Suprapubic skin (tissue), 4 donors: ENCODE measurements at places on chromosomes 1 and 21.
A peak's percentile ranks its signal among the peaks of the same experiment; 100 is the strongest.

DNA sequence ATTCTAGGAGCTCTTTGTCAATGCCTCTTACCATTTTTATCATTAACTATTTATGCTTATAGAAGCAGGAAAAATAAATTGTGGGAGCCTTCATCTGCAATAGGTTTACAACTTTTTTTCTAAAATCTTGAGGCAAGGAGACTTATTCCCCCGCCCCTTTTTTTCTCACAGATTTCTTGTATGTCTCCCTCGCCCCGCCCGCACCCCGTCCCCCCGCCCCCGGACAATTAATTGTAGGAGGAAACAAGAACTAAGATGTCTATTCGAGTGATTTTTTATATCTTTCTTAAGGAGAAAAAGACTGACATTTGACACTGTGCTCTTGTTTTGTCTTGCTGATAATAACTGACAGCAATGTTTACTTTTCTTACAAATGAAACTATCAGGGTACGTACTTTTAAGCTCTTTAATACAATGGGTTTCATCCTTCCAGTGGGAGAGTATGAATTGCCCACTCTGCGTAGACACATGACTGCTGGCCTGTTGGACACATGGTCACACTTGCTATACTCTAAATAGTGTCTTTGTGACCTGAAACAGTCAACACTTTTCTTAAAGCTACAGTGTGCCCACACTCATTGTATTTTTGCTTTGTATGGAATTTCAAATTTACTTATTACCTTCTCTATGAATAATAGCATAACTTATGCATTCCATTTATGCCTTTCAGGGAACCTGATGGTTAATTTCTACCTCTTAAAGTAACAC, 1.5 kb upstream of the IVNS1ABP start:
- DNase-seq, result no peak

GRCh38 chr1:45679123-45679522, 7.2 kb downstream of the GPBP1L1 start:
- no peak for DNase-seq

GRCh38 chr1:204826970-204827369, 43.7 kb upstream of the NFASC start:
- no peak for DNase-seq

DNA sequence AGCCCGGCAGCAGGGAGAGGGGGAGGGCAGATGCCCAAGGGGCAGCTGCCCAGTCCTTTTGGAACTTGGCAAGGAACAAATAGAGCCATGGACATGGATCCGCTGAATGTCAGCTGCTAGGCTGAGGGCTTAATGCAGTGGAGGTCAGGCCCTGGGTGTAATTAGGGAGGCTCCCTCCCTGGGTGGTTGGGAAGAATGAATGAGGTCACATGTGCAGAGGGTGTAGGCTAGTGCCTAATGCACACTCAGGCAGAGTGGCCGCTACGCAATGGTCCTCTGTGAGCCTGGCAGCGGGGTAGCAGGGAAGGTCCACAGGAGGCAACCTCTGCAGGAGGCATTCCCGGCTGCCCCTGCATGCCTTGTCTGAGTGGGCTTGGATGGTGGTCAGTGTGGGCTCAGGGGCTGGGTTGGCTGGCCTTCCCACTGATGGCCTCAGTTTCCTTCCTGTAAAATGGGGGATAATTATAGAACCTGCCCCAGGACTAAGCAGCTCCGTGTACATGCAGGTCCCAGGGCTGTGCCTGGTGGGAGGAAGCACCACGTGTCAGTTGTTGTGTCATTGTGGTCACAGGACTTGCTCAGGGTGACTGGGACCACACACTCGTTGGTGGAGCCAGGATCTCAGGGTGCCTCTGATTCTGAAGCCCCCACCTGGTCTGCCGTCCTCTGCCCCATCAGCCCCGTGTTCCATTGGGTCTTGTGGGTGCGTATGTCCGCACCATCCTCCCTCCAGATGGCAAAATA, 81.6 kb upstream of the ACTL8 start:
- DNase-seq, result no peak

GRCh38 chr1:183139281-183139942, 46.7 kb upstream of the LAMC2 start:
- no peak for DNase-seq

GRCh38 chr21:41363370-41364270, 1.8 kb downstream of the MX2 start:
- DNase-seq, result no peak

- no peak for DNase-seq
Measured at GRCh38 chr1:224781800-224782199, 147.7 kb upstream of the DNAH14 start.

DNA sequence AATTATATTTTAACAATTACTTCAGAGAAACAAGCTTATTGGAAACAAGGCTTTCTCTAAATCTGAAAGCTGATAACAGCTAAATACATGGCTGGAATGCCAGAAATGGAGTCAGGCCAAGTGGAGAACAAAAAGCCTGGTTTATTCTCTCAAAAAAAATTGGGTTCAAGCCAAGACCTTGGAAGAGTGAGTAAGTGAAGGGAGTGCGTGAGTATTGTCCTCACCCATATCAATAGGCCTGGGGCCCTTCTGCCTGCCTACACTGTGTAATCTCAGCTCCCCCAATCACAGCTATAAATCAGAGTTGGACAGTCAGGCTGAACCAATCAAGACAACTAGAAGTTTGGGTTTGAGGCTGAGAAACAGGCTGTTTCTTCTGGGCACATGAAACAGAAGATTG, 7.4 kb downstream of the KYAT3 start:
- no peak for DNase-seq

- no peak for DNase-seq
Measured at GRCh38 chr1:13762642-13763041, 62.7 kb downstream of the PRDM2 start.

- no peak for DNase-seq
Measured at GRCh38 chr1:154553056-154554030, 5.1 kb downstream of the UBE2Q1 start.

GRCh38 chr1:150141452-150141851, 8.3 kb upstream of the PLEKHO1 start:
- no peak for DNase-seq

GRCh38 chr1:180631194-180631765, 542 bp upstream of the XPR1 start:
- no peak for DNase-seq

GRCh38 chr1:82844447-82844846, 1043.7 kb downstream of the ADGRL2 start:
- no peak for DNase-seq

- no peak for DNase-seq
Measured at GRCh38 chr1:31084782-31085569, 19.5 kb upstream of the PUM1 start.

DNA sequence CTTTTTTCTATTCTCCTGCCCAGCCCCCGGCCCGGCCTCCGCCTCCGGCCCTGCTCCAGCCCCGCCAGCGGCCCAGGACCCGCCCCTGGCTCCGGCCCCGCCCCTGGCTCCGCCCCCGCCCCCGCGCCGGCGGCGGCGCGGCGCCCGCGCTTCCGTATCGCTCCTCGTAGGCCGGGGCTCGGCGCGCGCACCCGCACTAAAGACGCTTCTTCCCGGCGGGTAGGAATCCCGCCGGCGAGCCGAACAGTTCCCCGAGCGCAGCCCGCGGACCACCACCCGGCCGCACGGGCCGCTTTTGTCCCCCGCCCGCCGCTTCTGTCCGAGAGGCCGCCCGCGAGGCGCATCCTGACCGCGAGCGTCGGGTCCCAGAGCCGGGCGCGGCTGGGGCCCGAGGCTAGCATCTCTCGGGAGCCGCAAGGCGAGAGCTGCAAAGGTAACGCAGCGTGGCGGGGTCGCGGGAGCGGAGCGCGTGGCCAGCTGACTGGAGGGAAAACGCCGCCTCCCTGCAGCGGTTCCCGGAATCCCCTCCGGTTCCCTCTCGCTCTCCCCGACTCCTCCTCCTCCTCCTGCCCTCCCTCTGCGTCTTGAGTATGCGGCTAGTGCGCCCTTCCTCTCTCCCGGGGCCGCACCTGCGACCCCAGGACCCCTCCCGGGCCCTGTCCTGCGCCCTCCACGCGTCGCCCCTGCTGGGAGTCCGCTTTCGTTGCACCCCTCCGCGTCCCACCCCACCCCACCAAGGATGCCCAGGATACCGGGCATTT, at the start of gene IFNAR2:
Gene IFNAR2 (plus strand): TSS at position 155 of the 761 bp plus-strand sequence. CDS start 11,985 bp downstream, outside the sequence.
- DNase-seq, result peak; percentile 75

GRCh38 chr1:241181471-241181870, 175.5 kb downstream of the RGS7 start:
- DNase-seq, result no peak

- DNase-seq, result no peak
Measured at GRCh38 chr1:16440131-16440469, 424 bp upstream of the NECAP2 start.

- no peak for DNase-seq
Measured at GRCh38 chr1:20729155-20729931, 3.2 kb downstream of the SH2D5 start.

GRCh38 chr21:15367061-15367626, 302.3 kb upstream of the NRIP1 start:
- DNase-seq, result no peak

DNA sequence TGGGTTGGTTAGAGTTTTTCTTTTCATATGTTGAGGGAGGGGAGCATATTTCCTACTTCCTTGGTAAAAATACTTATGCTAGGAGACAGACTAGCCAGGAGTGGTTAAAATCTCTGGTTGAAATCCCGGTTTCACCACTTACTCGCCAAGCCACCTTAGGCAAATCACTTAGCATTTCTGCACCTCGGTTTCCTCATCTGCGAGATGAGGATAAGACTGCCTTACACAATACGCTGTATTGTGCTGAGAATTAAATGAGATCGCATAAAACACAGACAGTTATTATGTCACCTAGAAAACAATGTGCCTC, 1.4 kb downstream of the IFFO2 start:
- DNase-seq, result no peak

GRCh38 chr1:116514708-116515525, 55.9 kb downstream of the CD58 start:
- no peak for DNase-seq

GRCh38 chr1:244112636-244113035, 61.6 kb downstream of the ZBTB18 start:
- DNase-seq, result no peak

DNA sequence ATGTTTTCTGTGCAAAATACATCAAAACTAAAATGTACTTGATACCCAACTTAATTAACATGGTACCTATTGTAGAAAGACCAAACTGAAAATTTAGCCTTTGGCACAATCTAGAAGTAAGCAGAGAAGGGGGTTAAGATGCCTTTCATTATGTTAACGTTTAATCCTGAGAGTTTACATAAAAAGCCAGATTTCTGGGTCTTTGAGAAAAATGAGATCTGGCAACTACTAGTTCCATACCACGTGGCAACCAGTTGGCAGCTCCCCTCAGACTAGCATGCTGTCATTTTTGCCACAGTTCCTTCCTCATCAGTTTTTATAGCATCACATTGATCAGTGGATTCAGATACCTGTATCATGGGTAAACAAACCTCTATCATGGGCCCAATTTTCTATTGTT, 1.5 kb downstream of the RO60 start:
- no peak for DNase-seq

DNA sequence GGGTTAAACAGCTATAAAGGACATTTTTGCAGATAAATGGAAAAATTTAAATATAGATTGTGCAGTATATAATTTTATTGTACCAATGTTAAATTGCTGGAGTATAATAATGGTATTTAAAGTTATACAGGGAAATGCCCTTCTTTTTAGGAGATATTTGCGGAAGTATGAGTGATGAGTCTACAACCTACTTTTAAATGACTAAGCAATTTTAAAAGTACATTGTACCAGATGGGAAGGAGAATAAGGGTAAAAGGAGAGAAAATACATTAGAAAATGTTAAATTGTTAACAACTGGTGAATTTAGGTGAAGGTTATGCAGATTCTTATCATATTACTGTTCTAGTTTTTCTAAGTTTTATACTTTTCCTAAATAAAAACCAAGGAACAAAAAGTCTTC, 91.8 kb downstream of the ZZZ3 start:
- no peak for DNase-seq

DNA sequence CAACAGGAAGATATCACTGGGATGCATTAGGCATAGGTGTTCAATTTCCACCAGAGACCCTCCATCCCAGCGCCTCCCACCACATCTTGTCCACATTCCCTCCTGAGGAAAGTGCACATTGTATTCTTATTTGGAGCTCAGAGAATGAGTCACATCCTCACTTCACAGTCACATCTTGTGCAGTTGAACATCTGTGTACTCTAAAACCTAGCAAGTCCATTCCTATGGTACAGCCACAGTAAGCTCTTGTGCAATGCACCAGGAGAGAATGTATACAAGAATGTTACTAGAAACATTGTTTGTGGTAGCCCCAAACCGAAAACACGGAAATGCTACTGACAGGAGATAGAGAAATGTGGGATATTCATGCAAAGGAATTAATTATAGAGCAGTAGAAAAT, 1.6 kb upstream of the KDF1 start:
- DNase-seq, result no peak

DNA sequence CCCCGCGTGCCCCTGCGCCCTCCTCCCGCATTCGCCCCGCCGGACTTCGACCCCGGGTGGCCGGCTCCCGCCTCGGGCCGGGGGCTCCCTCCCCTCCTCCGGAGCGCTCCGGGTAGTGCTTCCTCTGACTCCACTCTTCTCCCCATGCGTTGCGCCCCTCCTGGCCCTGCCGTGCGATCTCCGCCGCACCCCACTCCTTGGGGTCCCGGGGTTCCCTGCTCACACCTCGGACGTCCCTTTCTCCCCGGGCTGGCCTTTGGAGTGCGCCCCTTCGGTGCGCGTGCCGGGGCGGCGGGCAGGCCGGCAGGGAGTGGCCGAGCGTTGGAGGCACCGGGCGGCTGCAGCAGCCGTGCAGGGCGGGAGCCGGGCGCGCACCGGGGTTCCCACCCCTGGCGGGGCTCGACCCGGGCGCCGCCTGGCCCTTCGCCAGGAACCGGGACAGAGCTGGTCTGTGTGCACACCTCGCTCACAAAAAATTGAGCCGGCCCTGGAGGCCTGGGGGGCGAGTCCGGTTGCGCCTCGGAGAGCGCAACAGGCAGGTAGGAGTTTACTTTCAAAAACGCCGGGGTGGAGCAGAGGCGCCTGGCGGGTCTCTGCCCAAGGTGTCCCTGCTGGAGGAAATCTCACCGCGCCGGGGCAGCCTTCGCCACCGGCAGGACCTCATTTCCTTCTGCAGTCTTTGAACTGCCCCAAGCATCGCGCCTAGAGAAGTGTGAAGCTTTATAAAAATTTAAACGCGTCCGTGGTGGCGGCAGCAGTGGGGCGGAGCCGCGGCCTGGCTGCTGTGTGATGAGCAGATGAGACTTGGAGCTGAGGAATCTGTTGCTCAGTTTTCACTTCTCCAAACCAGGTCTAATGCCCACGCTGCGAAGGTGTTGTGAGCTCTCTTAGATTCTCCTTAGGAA, 650 bp downstream of the VANGL1 start:
- no peak for DNase-seq

GRCh38 chr1:27496604-27497155, 6.7 kb upstream of the WASF2 start:
- DNase-seq, result peak; percentile 61

GRCh38 chr21:29610779-29611360, 312.1 kb downstream of the BACH1 start:
- DNase-seq, result no peak

GRCh38 chr1:90295534-90295933, 300.6 kb downstream of the ZNF326 start:
- DNase-seq, result no peak

DNA sequence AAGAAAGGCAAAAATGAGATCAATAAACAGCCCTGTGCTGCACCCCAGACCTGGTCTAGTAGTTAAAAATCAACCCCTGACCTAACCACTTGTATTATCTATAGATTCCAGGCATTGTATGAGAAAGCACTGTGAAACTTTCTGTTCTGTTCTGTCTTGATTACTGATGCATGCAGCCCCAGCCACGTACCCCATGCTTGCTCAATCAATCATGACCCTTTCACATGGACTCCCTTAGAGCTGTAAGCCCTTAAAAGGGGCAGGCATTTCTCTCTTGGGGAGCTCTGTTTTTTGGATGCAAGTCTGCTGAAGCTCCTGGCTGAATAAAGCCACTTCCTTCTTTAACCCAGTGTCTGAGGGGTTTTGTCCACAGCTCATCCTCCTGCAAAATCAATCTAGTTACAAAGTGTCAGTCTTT, 24.2 kb upstream of the CD34 start:
- DNase-seq, result no peak
